Sigmoid colon (tissue), 7 donors: ENCODE measurements at places on chromosomes 11 and 22. TPM values are rescaled to one million over a fixed set of nuclear protein-coding genes. Genes with fewer than 3 reads are reported as not detected.

Gene MMP12
- polyA plus RNA-seq: 2.4 TPM

Gene KCNJ11
- 1.6 TPM for polyA plus RNA-seq

Gene SIPA1
- polyA plus RNA-seq: 34.8 TPM

Gene TLCD5
- polyA plus RNA-seq: 1.1 TPM

Gene GRM5
- polyA plus RNA-seq: not detected

Gene MAPK8IP1
- polyA plus RNA-seq: 1.2 TPM

DNA sequence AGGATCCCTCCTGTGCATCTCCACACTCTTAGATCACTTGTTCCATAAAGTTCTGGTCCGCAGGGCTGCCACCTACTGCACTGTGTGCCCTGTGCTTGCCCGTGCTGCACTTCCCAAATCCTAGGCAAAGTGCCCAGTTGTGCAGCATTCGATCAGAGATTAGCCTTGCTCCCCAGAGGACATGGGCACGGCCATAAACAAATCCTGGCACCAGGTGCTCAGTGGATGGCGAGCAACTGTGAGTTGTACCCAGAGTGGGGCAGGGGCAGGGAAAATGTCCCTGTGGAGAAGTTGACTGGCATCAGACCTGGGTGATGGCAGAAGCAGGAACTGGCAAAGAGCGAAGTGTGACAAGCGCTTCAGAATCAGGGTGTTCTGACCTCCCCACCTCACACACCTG lies 4.7 kb downstream of the FADS2 start:
- no peak overlapping the region for H3K4me3 ChIP-seq
- H3K27me3 ChIP-seq: no peaks in the 10 kb centered on the region
- H3K4me1 ChIP-seq: no peaks in the 10 kb centered on the region
- DNase-seq: no peak
- no peaks in the 10 kb centered on the region for H3K36me3 ChIP-seq

- H3K4me1 ChIP-seq: no peaks in the 10 kb centered on the region
- no peaks in the 10 kb centered on the region for H3K36me3 ChIP-seq
- DNase-seq: no peak
- H3K27ac ChIP-seq: no peak overlapping the region
- H3K4me3 ChIP-seq: no peak overlapping the region
These were observed 10.3 kb downstream of the OR10D3 start for GRCh38 chr11:124193221-124194010.

DNA sequence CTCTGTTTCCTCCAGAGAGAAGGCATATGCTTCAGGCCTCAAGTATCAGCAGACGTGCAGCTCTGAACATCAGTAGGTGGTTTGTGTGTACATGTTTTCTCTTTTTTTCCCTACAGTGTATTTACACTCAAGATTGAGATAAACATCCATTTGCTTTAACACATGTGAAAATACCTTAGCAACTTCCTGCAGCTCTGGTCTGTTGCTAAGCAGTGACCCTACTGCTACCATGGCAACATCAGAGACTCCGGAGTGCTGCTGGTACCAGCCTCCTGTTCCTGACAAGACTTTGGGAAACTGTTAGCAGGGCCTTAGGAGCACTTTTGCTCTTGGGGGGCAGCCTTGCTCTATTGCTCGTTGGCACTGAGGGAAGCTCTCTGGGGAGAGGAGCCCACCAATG lies 221.2 kb upstream of the PLET1 start:
- H3K4me3 ChIP-seq: no peak overlapping the region
- no peak for DNase-seq
- no peak overlapping the region for H3K27ac ChIP-seq
- no peaks in the 10 kb centered on the region for H3K36me3 ChIP-seq
- H3K4me1 ChIP-seq: no peaks in the 10 kb centered on the region
- H3K27me3 ChIP-seq: no peaks in the 10 kb centered on the region

GRCh38 chr22:25742918-25743708 lies 1.1 kb downstream of the MYO18B start:
- no peaks in the 10 kb centered on the region for H3K36me3 ChIP-seq
- H3K27me3 ChIP-seq: no peaks in the 10 kb centered on the region
- no peak for DNase-seq
- no peak overlapping the region for H3K4me3 ChIP-seq
- no peaks in the 10 kb centered on the region for H3K4me1 ChIP-seq
- no peak overlapping the region for H3K27ac ChIP-seq

DNA sequence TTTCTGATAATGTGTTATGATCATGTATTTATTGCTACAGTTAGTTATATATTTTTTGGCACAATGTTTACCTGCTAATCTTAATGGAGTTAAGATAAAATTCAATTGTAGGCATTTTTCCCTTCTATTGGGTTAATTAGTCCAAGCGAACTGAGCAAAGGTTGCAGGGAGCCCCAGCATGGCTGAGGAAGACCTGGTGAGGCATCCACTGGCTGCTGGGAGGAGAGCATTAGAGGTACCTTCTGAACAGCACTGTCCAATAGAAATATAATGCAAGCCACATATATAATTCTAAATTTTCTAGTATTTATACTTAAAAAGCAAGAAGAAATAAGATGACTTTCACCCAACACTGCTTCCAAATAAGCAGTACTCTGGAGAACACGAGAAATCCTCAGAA lies 689 bp upstream of the TMEM126A start:
- peaks cover 15% of the 10 kb centered on the region for H3K4me1 ChIP-seq
- H3K36me3 ChIP-seq: no peaks in the 10 kb centered on the region
- no peaks in the 10 kb centered on the region for H3K27me3 ChIP-seq

- no peaks in the 10 kb centered on the region for H3K27me3 ChIP-seq
- H3K27ac ChIP-seq: no peak overlapping the region
- H3K4me1 ChIP-seq: no peaks in the 10 kb centered on the region
- H3K4me3 ChIP-seq: no peak overlapping the region
- H3K36me3 ChIP-seq: no peaks in the 10 kb centered on the region
These were observed 18.3 kb upstream of the TMPRSS4 start for GRCh38 chr11:118058311-118059245.
